Skeletal muscle cell (primary cell): ENCODE measurements at places on chromosomes 12 and 14.

DNA sequence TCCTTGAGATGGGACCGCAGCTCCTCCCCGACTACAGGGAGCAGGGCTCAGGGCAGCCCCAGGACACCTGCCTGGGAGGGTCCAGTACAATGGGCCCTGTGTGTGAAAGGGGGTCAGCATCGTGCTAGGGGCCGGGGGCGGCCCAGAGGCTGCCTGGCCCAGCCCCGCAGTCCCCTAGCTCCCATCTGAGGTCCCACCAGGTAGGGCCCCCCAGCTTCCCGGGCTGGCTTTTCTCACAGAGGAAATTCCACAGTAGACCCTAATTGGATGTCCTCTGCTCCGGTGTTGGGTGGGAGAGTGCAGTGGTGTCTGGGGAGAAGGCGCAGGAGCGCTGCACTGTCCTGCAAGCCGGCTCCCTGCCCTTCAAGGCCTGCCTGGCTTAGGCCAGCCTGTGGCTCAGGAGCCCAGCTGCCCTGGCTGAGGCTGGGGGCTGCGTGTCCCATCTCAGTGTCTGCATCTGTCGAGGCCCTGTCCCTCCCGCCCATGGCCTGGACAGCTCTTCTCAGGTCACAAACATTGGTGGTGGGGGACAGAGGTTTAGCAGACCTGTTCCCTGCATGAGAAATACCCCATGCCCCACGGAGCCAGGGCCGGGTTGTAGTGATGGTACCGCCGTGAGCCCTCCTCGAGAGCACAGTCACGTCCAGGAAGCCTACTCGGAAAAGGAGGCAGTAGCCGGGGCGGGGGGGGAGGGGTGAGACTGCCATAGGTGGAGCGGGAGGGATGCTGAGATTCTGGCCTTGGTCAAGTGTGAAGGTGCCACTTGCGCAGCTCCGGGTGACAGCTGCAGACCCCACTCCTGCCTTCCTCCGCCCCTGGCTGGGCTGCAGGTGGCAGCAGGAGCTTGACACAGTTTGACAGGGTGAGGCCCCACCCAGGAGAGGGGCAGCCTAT lies 11.6 kb downstream of the HIP1R start:
- no peak for DNase-seq

DNA sequence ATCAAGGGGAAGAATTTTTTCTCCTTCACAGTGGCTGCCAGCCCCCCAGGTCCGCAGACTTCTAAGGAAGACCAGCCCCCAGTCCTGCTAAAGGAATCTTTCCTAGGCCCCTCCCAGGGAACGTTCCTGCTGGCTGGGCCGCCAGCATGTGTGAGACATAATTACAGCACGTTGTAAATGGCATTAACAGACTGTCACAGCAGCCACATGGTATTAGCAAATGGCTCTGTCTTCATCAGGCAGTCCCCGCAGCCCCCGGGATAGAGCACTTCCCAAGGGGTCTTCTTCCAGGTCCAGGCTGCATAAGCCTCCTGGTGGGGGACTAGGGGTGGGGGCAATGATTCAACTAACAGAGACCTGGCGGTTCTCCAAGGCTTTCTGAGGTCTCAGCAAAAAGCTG lies 34.9 kb upstream of the FAM222A start:
- DNase-seq: no peak

DNA sequence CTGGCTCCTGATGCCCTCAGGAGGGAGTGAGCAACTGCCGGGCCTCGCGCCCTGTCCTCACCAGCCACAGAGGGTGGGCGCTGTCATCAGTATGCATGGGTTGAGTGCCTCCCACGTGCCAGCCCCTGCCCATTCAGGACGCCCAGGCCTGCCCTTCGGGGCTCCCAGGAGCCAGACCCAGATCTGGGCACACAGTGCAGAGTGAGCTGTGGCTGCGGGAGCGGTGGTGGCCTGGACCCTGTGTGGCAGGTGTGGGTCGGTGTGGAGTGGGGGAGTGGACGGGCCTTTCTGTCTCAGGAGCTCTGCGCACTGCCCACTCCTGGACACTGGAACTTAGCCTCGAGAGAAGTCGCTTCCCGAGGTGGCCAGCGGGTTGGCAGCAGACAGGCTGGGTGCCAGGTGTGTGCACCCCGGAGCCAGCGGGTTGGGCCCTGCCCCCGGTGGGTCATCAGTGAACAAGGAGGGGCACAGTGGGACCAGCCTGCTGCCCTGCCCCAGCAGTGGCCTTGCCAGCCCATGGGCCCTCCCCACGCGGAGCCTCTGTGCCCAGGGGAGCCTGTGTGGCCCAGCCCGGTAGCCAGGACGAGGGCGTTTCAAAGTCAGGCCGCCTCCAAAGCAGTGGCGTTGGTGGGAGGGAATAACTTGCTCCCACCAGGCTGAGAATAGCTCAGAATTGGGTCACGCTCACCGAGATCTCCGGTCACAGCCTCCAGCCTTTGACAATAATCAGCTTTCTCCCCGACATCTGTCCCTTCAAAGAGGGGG lies 9.5 kb downstream of the TRMT61A start:
- DNase-seq: no peak

GRCh38 chr12:34396006-34396860 lies 373.9 kb downstream of the ALG10 start:
- DNase-seq: no peak

- peak; percentile 54 for DNase-seq
Measured at GRCh38 chr12:126483145-126484068, 1418.2 kb downstream of the AACS start.

DNA sequence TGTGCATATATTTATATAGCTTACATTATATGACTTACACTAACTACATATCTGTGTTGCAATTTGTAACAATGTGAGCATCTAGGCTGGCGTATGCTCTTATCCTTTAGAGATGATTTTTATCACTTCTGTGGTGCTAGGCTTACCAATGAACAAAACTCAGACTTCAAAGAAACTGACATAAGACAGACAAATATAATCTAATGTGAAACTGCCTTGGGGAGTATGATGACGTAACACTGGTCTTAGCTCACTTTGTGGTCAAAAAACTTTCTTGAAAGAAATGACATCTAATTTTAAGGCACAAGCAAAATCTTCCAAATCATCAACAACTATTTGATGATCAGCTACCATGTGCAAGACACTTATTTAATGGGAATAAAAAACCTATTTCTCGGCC lies 50.0 kb downstream of the SOX5 start:
- DNase-seq: no peak

GRCh38 chr12:51695241-51696010 lies 104.4 kb downstream of the SCN8A start:
- DNase-seq: no peak
